ENCODE measurements at places on chromosomes 3 and 15. TPM values are rescaled to one million over a fixed set of nuclear protein-coding genes. Genes with fewer than 3 reads are reported as not detected.

MINAR1 gene
- 0.45 TPM for total RNA-seq

C3orf20 gene
- total RNA-seq: 0.23 TPM

SHC4 gene
- 2.5 TPM for total RNA-seq

ADIPOQ gene
- not detected for total RNA-seq

SPSB4 gene
- not detected for total RNA-seq

ZBTB20 gene
- total RNA-seq: 5.3 TPM

MB21D2 gene
- total RNA-seq: 3.1 TPM

NEK11 gene
- total RNA-seq: 1.2 TPM

SPATA12 gene
- total RNA-seq: not detected

PLSCR5 gene
- not detected for total RNA-seq

ZNF860 gene
- total RNA-seq: not detected

CASR gene
- not detected for total RNA-seq

GLDN gene
- total RNA-seq: not detected

IQCF5 gene
- total RNA-seq: not detected

SKOR1 gene
- total RNA-seq: 0.25 TPM

UQCC5 gene
- total RNA-seq: 20.5 TPM

CYP11A1 gene
- 0.31 TPM for total RNA-seq

OR4F6 gene
- total RNA-seq: not detected

NEK10 gene
- 0.58 TPM for total RNA-seq

SERINC4 gene
- total RNA-seq: 0.09 TPM

RBM5 gene
- total RNA-seq: 103 TPM

TRA2B gene
- 210 TPM for total RNA-seq

LIPC gene
- total RNA-seq: 1.0 TPM

PLA2G4D gene
- not detected for total RNA-seq

All from activated CD8-positive, alpha-beta T cell treated with anti-CD3 and anti-CD28 coated beads for 36 hours (primary cell).